Omental fat pad (tissue), 4 donors: ENCODE measurements at places on chromosomes 11 and 22.

GRCh38 chr11:28447226-28447625 lies 339.0 kb downstream of the METTL15 start:
- DNase-seq = no peak

- DNase-seq = no peak
Observed at GRCh38 chr22:20464096-20464614, 26.5 kb upstream of the SCARF2 start.

GRCh38 chr11:45282081-45282480 lies 4.1 kb downstream of the SYT13 start:
- DNase-seq = no peak

DNA sequence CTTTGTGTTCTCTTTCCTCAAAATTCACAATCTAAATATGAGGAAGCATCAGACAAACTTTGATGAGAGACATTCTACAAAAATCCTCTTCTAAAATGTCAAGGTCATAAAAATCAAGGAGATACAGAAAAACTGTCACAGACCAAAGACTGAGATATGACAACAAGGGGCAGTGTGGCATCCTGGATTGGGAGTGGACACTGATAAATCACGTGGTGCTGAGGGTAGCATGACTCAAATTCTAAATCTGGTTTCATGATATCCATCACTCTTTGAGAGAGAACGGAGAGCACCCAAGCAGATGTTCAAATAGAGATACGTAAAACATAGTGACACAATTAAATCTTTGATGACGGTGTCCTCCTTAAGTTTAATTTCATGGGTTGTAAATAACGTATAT lies 13.0 kb upstream of the CARD18 start:
- no peak for DNase-seq

DNA sequence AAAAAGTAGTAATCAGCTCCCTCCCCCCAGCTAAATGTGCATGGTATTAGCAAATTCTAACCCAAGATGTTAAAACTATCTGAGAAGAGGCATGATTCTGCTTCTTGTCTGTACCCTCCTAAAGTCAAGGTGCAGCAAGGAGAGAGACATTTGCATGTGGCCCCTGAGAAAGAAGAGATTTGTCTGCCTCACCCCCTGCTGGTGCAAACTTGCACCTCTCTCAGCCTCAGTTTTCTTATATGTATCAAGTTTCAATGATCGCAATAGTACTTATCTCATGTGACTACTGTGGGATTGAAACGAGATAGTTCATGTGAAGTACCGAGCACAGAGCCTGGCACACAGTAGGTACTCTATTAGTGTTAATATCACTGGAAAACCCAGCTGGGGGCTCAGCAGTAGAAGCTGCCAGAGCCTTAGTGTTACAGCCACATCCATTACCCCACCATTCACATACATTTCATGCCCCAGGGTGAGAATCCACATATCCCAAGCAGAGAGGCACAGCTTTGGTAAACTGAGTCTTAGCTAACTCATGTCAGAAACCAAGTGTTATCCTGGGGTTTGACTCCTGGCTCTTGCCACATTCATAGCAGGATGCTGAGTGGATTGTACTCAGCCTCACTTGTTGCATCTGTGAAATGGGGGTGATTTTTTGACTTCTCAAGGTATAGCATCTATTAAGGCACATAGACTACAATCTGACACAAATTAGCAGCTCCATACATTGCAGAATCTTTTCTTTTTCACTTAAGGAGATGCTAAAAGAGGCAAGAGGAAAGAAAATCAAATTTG lies 24.9 kb downstream of the CD44 start:
- no peak for DNase-seq

- DNase-seq = no peak
Observed at GRCh38 chr11:116311206-116311605, 461.6 kb downstream of the BUD13 start.

DNA sequence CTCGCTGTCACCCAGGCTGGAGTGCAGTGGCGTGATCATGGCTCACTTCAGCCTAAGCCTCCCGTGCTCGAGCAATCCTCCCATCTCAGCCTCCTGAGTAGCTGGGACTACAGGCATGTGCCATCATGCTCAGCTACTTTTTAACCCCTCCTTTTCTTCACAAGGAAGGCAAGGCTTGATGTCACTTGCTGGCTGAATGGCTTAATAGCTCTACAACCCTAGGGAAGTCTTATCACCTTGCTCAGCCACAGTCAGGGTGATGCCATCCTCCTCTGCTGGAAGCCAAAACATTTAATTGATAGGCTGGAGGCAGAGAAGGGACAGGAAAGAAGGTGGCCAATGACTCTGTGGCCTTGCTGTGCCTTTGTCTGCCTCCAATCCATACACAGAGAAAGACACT lies 131.9 kb downstream of the MED15 start:
- no peak for DNase-seq

DNA sequence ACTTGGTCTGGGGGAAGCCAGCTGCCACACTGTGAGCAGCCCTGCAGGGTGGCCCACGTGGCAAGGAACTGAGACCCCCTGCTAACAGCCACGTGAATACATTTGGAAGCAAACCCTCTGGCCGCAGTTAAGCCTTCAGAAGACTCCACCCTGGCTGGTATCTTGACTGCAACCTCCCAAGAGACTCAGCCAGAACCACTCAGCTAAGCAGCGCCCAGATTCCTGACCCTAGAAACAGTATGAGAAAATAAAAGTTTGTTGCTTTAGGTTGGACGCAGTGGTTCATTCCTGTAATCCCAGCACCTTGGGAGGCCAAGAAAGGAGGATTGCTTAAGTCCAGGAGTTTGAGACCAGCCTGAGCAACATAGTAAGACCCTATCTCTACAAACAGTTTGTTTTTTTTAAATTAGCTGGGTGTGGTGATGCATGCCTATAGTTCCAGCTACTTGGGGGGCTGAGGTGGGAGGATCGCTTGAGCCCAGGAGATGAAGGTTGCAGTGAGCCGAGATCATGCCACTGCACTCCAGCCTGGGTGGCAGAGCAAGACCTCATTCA lies 8.7 kb downstream of the ZMAT5 start:
- no peak for DNase-seq

- no peak for DNase-seq
Observed at GRCh38 chr11:97544431-97544830, 1154.6 kb downstream of the JRKL start.

- no peak for DNase-seq
Observed at GRCh38 chr22:49705216-49705971, 122.3 kb downstream of the BRD1 start.

DNA sequence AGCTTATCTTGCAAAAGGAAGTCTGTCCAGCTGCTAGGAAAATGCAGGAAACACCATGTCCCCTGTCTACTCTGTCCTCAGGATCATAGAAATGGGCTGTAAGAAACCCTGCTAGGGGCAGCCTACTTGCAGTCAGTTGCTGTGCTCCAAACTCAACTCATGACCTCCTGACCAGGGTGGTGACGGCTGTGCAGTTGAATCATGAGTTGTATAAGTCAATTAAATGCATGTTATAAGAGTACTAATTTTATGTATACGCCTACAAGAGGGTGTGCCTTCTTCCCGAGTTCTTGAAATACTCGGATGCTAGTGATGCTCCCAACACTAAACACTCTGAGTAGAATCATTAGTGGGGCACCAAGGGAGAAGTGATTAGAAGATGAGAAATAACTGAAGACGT lies 776.4 kb downstream of the OPCML start:
- no peak for DNase-seq

DNA sequence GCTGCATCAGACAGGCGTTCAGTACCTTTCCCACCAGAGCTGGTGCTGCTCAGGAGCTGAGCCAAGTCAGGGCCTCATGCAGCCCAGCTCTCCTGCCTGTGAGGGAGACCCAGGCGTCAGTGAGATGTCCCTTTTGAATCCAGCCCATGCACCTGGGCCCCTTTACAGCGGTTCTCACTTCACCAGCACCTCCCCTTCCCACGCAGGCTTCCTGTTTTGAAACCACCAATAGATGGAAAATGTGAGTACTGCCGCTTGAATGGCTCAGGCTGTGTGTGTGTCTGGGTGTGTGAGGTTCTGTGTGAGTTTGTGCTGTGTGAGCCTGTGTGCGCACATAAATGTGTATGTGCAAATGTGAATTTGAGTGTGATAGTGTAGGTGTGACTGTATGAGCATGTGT lies 88.4 kb downstream of the UBASH3B start:
- DNase-seq = no peak

DNA sequence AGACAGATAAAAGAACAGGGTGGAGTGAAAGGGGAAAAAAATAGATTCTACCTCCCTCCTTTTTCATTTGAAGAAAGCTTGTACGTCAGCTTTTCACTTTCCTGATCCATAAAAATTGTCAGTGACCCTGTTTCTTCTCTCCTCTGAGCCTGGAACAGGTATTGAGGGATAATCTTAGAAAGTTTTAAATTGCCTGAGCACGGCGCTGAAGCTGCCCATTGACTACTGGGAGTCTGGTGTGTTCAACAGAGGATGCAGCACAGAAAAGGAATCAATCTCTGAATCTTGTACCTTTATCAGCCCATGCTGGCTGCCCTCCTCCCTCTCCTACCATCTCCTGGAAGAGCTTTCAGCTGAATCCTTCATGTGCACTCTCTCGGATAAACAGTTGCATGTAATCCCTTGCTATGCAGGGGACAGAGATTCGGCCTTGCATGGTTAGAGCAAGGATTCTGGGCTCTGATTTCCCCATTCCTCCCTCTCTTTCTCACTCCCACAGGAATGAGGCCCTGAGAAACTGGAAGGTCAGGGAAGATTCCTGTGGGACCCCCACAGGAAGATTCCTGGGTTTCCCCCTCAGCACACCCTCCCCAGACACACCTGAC lies 162.4 kb upstream of the SYN3 start:
- DNase-seq = no peak

GRCh38 chr11:73262851-73263495 lies 9.2 kb upstream of the P2RY6 start:
- no peak for DNase-seq

GRCh38 chr11:68582416-68583040 lies 101.8 kb upstream of the GAL start:
- DNase-seq = no peak

DNA sequence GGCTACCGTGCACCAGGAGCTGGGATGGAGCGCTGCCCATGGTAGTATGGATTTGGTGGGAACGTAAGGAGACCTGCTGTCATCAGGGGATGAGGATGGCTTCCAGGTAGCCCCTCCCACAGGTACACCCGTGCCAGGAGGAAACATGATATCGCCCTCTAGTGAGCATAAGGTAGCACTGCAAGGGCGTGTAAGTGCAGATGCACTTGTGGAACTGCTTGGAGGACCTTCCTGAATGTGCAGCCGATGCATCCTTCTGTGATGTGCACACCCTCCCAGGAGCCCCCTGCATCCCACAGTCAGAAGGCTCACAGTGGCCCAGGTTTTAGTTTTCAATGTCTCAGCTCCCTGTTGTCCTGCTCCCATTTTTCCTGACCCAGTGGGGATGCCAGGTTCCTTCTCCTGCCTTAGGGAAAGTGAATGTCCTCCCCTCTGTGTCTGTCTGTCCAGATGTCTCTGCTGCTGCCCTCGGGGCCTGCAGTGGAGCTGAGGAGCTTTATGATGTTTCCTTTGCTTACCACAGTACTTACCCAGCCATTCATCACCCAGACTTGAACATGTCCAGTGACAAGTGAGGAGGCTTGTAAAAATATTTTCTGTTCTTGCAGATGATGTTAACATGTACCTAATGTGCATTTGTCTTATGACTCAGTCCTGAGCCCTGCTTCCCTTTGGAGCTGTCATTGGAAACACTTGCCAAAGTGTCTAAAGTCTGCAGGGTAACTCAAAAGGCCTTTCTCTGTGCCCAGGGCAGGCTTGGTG lies 49.2 kb downstream of the DBX1 start:
- no peak for DNase-seq

- no peak for DNase-seq
Observed at GRCh38 chr11:91773090-91773489, 451.5 kb upstream of the FAT3 start.

- no peak for DNase-seq
Observed at GRCh38 chr11:11521306-11522002, 100.4 kb downstream of the GALNT18 start.

GRCh38 chr11:61092280-61092766 lies 10.0 kb upstream of the CD5 start:
- DNase-seq = no peak

GRCh38 chr11:1573077-1573902 lies 1.2 kb upstream of the DUSP8 start:
- DNase-seq = no peak

GRCh38 chr11:75873417-75874221 lies 58.6 kb downstream of the UVRAG start:
- DNase-seq = no peak

DNA sequence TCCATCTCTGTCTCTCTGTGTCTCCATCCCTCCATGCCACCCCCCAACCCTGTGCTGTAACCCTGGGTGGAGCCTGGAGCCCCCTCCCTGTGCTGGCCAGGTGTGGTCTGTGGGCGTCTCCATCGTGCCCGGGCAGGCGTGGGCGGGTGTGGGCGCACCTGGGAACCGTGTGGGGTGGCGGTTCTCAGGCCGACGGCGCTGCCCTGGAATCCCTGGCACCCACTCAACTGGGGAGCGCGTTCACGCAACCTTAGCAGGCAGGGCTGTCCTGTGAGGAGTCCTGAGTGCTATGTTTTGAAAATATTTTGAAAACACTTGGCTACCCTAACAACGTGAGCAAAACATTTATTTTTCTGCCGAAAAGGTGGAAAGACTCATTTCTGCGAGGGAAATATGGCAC lies 4.7 kb downstream of the TNNT3 start:
- no peak for DNase-seq

GRCh38 chr11:91231226-91231625 lies 993.4 kb upstream of the FAT3 start:
- no peak for DNase-seq

- no peak for DNase-seq
Observed at GRCh38 chr11:131579932-131580387, 209.5 kb downstream of the NTM start.

GRCh38 chr11:130102301-130103249 lies 32.9 kb downstream of the APLP2 start:
- DNase-seq = no peak

GRCh38 chr22:49269371-49269770 lies 558.3 kb downstream of the BRD1 start:
- no peak for DNase-seq

GRCh38 chr11:134751031-134751585 lies 339.1 kb upstream of the B3GAT1 start:
- DNase-seq = no peak

DNA sequence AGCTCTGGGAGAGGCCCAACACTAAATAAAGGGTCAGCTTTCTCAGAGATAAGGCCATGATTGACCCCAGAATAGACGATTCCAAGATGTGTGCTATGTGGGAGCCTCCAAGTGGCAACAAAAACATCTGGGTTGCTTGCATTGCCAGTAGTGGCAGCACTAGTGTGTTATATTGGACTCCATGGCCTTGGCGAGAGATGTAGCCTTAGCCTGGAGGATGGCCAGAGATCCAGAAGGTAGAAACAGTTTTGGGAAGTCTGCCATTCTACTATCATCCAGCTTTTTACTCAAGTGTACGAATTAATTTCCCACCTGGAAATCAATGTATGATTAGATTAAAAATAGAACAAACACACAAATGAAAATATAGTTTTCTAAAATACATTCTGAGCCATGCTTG lies 3.0 kb downstream of the OR8D4 start:
- DNase-seq = no peak

- DNase-seq = no peak
Observed at GRCh38 chr11:26144291-26144690, 187.6 kb upstream of the ANO3 start.

- no peak for DNase-seq
Observed at GRCh38 chr11:77144857-77145428, 16.9 kb downstream of the MYO7A start.
